Amygdala (tissue), 56 donors: ENCODE measurements at places on chromosomes 1 and 21.

- no peak for DNase-seq
Measured at GRCh38 chr1:29698033-29698432, 461.7 kb downstream of the PTPRU start.

- DNase-seq = no peak
Measured at GRCh38 chr1:3814065-3814464, 17.8 kb upstream of the LRRC47 start.

GRCh38 chr1:9181990-9182783, 52.4 kb upstream of the H6PD start:
- DNase-seq = no peak

GRCh38 chr1:226943156-226943555, 3.1 kb downstream of the COQ8A start:
- no peak for DNase-seq

GRCh38 chr1:76379506-76379905, 305.0 kb downstream of the ST6GALNAC3 start:
- DNase-seq = no peak

- peak; percentile 76 for DNase-seq
Measured at GRCh38 chr1:156641761-156642264, at the start of gene BCAN. Gene BCAN (plus strand): TSS chr1:156642117. CDS start chr1:156646055, 3,938 bp downstream.

DNA sequence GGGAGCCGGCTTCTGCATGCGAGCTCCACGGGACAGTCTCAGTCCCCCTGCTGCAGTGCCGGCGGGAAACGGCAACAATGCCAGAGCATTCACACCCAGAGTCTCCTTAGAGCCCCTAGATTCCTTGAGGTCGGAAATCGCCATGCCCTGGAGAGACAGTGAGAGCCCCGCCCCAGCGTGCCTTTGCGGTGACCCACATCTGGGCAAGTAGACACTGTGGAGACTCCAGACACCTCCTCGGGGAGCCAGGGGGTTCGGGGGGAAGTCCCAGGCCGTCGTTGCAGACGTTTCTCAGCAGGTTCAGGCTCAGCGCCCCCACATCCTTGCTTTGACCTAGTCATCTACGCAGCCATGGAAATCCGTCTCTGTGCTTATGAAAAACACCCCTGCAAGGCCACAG, 81.3 kb upstream of the ARHGEF16 start:
- no peak for DNase-seq

DNA sequence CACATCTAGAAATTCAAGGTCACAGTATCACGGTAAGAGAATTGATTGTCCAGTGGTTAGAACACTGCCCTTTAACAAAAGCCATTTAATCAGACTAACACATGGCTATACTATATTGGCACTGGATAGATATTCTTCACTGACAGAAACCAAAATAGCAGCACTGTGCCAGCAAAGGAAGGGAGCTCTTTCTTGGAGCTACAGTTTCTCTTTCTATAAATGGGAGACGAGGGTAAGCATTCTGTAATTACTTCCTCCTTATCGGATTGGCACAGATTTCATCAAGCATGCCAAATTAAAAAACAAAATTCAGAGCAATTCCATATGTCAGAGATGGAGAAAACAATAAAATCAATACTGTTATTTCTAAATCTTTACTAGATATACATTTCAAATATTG, 115.7 kb upstream of the CACYBP start:
- DNase-seq = no peak

DNA sequence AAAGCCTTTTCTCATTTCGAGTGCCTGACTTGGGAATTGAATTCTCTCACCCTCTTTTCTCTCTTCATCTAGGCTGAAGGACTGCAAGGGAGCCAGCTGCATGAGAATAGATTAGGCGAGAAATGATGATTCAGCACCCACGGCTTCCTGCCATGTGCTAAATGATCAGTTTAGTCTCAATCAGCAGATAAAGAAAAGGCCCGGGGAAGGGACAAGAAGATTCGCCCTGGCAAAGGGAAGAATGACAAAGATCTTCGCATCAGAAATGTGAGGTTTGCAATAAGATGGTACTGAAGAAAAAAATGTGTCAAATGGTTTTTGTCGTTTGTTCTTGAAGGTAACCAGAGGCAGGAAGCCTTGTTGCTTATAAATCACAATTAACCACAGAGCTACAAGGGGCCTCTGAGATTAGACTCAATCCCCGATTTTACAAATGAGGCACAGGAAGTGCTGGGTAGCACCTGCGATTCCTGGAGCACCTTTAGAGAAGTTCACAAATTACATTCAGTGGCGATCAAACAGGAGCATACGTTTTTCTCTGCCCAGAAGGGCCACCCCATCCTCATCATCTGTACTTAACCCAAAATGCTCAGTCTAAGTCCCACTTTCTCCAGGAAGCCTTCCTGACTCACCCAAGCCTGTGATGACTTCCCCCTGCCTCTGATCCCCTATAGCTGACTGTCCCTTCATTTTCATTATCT, 183.4 kb downstream of the ZNF281 start:
- DNase-seq = no peak

DNA sequence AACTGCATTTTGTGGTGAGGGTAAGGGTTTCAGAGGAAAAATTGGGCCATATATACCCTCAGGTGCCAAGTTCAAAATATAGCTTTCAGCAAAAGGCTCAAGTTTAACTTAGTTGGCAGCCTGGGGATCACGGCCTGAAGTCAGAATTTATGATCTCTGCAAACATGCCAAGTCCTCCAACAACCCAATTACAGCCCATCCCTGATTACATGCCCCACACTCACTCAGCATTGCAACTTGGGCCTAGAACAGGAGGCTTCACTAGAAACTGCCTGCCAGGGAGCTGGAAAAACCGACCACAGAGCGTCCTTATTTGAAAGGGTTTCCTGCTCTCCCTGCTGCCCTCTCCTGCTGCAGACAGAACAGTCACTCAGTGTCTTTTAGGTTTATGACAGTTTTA, 12.4 kb downstream of the FYB2 start:
- DNase-seq = no peak

- no peak for DNase-seq
Measured at GRCh38 chr1:1777583-1777899, 729 bp downstream of the NADK start.

DNA sequence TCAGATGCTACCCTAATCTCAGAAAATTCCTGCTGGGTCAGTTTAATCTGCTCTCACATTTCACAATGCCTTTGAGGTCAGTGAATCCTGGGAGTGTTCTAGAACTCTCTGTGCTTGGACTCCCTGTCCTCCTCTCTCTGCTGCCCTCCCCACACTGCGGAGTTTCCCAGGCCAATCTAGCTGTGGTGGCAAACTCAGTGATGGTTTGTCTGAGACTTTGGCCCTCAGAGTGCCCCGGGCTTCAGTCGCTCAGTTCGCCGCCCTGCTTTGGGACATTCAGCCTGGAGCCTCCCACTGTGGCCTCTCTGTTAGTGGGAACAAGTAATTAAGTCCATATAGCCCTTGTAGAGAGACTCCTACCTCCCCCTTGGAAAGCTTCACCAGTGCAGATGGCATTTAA, 7.1 kb downstream of the C1orf226 start:
- no peak for DNase-seq

GRCh38 chr1:27863538-27863915, 8.8 kb upstream of the THEMIS2 start:
- no peak for DNase-seq

DNA sequence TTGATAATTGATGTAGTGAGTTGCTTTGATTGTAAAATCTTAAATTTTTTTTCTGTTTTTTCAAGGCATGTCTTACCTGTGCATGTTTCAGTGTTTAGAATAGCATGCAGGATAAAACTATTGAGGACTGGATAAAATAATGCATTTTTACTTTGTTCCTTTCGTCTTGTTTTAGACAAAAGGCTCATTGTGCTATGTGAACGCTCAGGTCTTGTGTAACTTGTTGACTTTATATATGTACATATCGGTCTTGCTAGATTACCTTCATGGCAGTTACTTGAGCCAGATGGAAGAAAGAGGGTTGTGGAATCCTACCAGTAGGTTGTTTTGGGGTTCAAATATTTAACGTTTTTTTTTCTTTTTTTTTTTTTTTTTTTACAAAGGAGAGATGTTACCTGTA, 7.0 kb downstream of the NFIA start:
- no peak for DNase-seq

GRCh38 chr1:17653728-17654351, 101.3 kb upstream of the ACTL8 start:
- DNase-seq = peak; percentile 35

- peak; percentile 35 for DNase-seq
Measured at GRCh38 chr1:248807067-248807737, 18.5 kb downstream of the SH3BP5L start.

GRCh38 chr1:172753964-172754363, 95.1 kb downstream of the FASLG start:
- no peak for DNase-seq

GRCh38 chr1:41312991-41313645, 48.1 kb upstream of the FOXO6 start:
- no peak for DNase-seq

DNA sequence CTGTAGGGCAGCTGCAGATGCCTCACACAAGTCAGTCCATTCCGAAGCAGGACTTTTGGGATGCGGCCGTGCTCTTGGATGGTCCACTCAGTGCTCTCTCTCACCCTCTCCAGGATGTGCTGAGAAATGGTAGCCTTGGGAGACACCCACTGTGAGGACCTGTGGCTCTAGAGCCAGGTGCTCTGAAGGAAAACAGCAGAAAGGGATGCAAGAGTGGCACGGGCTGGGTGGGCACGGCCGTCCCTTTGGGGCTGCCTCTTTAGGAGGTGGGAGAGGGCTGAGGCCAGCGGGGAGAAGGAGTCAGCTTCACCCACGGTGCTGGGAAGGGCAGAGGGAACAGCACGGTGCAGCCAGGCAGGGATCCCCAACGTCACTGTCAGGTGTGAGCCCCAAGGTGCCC, 106.1 kb downstream of the RIPK4 start:
- DNase-seq = no peak

DNA sequence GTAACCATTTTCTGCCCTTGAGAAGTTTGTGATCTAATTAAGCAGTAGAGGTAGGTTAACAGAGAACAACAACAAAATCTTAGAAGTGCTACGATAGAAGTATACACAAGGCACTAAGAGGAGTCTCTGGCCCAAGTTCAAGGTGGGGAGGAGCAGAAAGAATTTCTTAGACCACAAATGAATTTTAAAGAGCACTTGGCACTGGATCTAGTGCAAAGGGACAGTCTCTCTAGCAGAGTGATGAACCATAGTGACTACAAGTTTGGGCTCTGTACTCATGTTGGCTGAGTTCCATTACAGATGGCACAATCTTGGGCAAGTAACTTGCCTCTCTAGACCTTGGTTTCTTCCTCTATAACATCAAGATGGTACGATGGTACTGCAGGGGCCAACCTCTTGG, 33.3 kb upstream of the PIGC start:
- no peak for DNase-seq

DNA sequence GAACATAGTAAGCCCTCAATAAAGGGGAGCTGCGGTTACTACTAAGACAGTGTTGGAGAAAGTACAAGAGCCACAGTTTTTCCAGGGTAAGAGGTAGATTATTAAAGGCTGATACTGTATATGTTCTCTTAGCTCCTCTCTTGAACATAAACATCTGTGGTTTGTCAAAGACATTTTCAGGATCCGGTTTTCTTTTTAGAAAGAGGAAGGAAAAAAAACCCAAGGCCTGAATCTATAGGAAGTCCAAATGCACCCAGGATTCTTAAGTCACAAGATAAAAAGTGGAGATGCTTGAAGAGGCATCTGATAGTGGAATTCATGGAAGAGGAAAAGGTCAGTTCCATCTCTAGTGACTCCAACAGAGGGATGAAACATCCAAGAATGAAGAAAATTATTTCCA, 24.6 kb upstream of the SLC45A3 start:
- DNase-seq = no peak

- DNase-seq = no peak
Measured at GRCh38 chr1:59074598-59074997, 222.3 kb upstream of the FGGY start.

DNA sequence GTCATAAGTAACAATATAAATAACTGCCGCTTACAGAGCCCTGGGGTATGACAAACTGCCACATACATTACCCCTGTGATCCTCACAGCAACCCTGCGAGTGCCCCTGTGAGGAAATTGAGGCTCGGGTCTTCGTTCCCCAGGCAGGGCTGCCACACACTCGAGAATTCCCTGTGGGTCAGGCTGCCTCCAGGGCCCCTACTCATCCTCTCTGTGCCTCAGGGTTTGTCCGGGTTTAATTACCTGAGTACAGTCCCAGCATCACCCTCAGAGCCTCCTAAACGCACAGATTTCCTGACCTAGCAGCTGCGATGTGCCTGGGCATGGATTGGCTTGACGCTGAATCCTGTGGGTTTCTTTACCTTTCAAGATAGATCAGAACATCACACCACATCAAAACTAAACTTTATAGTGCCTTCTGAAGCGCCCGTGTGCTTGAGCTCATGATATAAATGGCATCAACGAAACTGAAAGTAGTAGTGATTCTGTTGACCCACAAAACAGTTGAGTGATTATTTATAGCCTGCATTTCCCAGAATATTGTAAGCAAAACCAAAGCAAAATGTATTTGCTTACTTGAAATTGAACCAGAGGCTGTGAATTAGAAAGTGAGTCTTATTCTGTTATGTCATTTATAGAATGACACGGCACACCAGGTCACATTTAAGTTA, 14.0 kb downstream of the SLC37A1 start:
- DNase-seq = no peak

DNA sequence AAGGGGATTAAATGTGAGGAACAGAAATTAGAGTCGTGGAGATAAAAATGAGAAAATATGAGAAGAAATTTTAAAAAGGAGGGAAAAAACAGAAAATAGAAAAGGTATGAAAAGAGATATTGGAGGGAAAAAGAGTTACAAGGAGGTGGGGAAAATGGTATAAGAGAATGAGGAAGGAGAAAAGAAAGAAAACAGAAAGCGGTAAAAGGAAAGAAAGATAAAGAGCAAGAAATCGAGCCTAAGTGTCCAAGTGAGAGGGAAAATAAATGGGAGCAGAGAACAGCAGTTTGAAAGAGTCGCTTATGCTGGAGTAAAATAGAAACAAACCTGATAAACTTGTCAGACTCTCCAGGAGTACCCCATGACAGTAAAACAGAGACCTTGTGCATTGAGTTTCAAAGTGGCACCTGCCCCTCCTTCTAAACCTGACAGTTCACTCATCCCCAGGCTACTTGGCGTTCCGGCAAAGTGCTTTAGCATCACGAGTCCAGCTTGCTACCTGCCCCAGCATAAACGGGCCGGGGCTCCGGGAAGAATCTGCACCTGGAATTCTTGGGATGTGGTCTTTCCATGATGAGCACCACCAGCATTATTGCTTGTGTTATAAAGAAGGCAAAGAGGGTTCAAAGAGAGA, 585 bp downstream of the NEGR1 start:
- DNase-seq = no peak

- no peak for DNase-seq
Measured at GRCh38 chr1:80462006-80462405, 1338.7 kb upstream of the ADGRL2 start.

DNA sequence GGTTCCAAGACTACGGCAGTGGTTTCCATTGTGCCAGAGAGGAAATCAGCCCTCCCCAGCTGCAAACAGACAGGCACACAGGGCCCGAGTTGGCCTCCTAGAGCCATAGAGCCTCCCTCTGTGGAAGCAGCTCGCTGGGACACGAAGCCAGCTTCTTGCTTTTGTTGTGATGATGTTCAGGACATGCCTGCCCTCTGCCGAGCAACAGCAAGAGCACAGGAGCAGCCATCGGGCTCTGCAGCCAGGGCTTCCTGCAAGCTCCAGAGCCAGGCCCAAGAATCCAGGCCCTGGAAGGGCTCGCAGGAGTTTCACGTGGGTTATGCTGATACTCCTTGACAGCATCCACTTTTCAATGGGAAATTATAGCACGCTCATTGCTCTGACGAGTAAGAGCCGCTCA, 18.5 kb downstream of the NPHP4 start:
- peak; percentile 71 for DNase-seq

- DNase-seq = no peak
Measured at GRCh38 chr1:214296860-214297745, 16.1 kb downstream of the SMYD2 start.
